ENCODE measurements at places on chromosomes 2 and 18.

- DNase-seq = no peak
Observed at GRCh38 chr18:26183395-26184112, 42.7 kb upstream of the TAF4B start.

- no peak for DNase-seq
Observed at GRCh38 chr18:21439431-21439846, 161.1 kb downstream of the ESCO1 start.

- no peak for DNase-seq
Observed at GRCh38 chr18:77113361-77114151, 19.0 kb downstream of the MBP start.

DNA sequence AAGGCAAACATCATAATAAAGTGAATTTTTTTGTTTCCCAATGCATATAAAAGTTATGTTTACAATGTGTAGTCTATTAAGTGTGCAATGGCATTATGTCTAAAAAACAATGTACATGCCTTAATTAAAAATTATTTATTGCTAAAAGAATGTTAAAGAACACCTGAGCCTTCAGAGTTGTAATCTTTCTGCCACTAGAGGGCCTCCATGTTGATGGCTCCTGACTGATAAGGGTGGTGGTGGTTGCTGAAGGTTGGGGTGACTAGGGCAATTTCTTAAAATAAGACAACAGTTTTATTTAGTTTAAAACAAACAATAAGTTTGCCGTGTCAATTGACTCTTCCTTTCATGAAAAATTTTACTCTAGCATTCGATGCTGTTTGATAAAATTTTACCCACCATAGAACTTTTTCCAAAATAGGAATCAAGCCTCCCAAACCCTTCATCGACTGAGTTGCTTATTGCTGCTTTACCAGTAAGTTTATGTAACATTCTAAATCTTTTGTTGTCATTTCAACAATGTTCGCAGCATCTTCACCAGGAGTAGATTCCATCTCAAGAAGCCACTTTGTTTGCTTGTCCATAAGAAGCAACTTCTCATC, 32.3 kb downstream of the MAP3K2 start:
- DNase-seq = no peak

- no peak for DNase-seq
Observed at GRCh38 chr2:147351784-147352183, 493.0 kb upstream of the ACVR2A start.

GRCh38 chr2:96550787-96551604, 14.4 kb downstream of the ARID5A start:
- no peak for DNase-seq

- no peak for DNase-seq
Observed at GRCh38 chr2:19312949-19313348, 45.5 kb downstream of the OSR1 start.

DNA sequence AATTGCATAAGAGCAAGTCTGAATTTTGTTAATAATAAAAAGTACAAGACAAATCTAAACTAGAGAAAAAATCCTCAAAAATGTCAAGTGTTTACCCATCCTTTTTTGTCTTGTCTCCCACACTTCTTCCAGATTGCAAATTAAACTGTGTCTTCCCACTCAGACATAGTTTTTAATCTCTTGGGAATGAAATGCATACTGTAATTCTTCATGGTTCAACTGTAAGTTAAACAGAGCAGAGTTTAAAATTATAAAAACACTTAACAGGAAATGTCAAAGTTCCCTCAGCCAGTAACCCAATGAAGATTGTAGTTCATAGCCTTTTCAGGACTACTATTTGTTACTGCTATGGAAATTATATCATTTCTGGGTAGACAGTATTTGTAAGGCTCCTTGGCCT, 171.8 kb downstream of the UBE2E3 start:
- no peak for DNase-seq

DNA sequence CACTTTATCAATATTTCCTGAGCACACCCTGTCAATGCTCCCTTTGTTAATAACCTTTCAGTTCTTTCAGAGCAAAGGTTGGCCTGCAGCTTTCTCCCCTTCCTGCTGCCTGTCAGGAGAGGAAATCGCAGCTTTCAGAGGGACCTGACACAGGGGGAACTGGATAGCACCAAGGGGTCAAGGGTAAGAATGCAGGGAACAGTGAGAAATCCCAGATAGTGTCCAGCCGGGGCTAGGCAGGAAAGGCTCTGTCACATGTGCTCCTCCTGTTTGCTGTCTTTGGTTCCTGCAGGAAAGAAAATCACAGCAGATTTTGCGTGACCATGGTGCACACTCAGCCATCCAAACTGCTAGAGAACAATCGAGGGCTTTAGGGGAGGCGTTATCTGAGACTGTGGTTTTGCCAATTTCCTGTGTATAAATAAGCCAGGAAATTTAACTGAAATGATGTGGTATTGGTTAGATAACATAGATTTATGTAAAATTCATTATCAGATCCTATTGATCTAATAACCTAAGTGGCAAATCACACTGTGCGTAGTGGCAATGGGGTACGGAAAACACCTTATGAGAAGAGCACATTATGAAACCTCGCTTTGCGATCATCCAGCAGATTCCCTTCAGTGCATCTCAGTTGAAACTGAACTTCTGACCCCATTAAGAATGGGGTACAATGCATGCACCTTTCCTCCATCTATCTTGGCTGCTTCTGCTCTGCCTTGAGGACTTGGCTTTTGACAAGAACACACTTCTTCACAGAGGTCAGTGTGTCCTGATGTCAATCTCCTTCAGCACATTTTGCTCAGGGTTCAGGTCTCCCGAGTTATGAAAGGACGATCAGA, 178.0 kb downstream of the ICOS start:
- no peak for DNase-seq

Measured in esophagus muscularis mucosa (tissue), 4 donors.